OCI-LY7 (cell line): ENCODE measurements at places on chromosomes 13 and 19.

GRCh38 chr13:37495046-37495445, 103.5 kb downstream of the POSTN start:
- no peak for DNase-seq

DNA sequence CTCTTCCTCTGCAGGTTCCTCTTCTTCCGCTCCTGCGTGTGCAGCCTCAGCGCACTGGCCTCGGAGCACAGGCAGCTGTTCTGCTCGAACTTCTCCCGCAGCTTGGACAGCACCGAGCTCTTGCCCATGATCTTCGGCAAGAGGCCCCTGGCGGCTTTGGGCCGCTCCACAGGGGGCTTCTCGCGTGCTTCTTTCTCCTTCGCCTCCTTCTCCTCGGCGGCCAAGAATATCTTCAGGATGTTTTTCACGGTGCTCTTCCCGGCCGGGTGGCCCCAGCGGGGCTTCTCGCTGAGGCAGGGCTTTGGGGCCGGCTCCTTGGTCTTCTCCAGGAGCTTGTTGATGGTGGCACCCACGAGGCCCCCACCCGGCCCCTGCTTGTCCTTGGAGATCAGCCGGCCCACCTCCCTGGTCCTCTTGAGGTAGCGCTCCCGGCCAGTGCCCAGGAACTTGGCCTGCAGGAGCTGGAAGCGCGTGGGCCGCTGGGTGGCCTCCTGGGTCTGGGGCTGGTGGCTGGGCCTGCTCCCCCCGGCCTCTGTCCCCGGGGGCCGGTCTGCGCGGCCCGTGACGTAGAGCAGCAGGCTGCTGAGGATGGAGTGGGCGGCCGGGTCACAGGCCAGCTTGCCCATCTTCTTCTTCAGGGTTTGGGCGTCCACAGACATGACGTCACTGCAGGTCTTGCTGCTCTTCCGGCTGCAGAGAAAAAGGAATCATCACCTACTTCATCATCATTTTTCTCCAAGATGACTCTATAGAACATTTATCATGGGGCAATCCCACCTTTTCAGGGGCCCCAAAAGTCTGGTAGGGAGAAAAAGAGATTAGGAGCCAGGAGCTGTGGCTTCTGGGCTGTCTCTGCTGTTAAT, 43.8 kb upstream of the GRTP1 start:
- no peak for DNase-seq

DNA sequence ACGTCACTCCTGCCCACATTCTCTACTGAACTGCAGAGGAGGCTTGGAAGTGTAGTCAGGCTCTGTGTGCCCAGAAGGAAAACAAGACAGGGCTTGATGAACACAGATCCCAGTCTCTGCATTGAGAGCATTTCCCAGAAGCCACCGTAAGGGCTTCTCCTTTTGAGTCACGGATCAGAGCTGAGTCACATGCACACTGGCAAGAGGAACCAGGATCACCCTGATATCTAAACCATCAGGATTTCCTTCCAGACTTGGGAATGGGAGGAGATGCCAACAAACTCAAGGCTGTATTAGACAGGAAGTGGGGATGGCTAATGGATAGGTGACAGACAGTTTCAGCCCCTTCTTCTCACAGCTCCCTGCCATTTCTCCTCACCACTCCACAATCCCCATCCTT, 17.7 kb upstream of the FBXO17 start:
- no peak for DNase-seq

DNA sequence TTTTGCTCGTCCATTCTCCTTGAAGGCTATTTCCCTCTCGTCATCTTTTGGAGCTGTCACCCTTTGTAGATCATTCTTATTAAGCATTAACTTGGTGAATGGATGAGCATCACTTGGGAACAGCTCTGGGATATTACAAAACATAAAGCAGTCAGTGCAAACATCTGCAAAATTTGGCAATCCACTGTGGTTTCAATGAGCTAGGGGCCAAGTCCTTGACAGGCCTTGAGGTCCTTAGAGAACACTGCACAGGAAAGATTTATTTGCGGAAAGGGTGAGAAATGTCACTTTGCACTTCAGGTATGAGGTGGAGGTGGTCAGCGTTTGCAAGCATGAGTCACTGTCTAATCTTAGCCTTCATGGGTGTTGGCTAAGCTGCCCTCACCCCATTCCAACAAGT, 239.7 kb upstream of the MAB21L1 start:
- no peak for DNase-seq

GRCh38 chr19:19674315-19674714, 5.7 kb downstream of the ZNF101 start:
- no peak for DNase-seq

DNA sequence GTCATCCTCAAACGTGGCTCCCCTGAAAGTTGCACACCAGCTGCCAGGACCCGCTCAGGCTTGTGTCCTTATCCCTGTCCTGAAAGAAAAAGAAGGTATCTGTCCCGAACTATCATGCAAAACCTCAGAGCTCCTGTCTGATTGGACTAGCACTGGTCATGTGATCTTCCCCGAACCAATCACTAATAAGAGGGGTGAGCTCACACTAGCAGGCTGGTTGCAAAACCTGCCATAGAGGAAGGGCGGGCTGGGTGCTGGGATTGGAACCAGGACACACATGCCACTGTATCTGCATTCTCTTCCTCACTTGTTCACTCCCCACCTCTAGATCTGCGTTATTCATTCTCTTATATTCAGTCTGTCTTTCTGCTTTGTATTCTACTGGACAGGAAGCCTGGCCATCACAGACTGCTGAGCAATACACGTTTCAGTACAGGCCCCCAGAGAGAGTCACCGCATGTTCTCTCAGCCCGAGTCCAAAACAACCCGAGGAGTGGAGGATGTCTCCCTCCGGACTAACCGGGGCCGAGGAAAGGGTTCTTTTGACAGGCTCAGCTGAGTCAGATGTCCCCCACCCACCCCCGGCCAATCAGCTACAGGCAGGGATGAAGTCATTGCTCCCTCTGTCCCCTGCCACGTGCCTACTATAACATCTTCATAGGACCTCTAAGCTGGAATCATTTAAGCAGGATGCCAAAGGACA, 97.7 kb downstream of the SIPA1L3 start:
- DNase-seq = peak; percentile 93

- no peak for DNase-seq
Measured at GRCh38 chr19:48914181-48914580, 14.1 kb downstream of the NUCB1 start.

- DNase-seq = no peak
Measured at GRCh38 chr19:32895384-32895783, 25.8 kb upstream of the SLC7A9 start.

DNA sequence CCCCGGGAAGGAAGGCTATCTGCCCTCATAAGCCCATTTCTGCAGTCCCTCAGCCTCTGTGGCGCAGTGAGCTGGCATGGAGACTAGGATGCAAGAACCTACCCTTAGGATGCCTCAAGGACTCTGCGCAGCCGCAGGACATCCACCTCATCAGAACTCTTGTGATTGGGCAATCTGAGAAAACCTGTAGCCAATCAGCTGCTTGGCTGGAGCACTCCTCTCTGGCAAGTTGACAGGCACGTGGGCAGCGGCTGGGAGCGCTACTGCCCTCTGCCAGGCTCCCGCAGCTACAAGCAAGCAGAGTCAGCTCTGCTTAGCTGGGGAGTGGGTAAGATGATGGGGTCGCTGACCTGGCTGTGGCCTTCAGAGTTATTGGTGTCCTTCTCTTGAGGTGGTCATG, 1.5 kb upstream of the ECSIT start:
- peak; percentile 81 for DNase-seq

DNA sequence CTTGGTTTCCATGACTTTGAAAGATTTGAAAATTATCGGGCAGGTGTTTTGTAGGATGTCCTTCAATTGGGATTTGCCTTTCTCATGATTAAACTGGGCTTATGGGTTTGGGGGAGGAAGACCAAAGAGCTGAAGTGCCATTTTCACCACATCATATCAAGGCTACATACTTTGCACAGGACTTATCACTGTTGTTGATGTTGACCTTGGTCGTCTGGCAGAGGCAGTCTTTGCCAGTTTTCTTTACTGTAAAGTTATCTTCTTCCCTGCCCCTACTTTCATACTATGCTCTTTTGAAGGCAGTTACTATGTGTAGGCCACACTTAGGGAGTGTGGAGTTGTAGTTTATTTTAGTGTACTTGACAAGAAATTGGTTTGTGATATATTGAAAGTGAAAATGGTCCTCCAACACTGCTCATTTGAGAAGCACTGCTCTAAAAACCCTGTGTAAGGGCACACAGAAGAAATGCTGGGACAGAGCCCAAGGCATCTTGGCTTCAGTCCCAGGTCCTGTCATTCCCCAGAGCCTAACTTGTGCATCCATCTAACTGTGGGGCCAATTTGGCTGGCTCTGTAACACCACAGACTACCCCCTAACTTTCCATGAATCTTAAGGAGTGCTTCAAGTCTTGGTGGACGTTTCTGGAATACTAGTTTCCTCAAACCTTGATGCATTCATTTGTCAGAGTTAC, 384.9 kb downstream of the KCNRG start:
- DNase-seq = no peak

GRCh38 chr19:16586991-16587832, 15.0 kb upstream of the SLC35E1 start:
- DNase-seq = peak; percentile 93
